ENCODE measurements at places on chromosomes 12 and 14.

- peak; percentile 49 for DNase-seq
Measured at GRCh38 chr14:39467889-39468524, 35.8 kb upstream of the FBXO33 start.

GRCh38 chr12:49332441-49332861 lies 4.5 kb downstream of the C1QL4 start:
- no peak for DNase-seq

- DNase-seq: no peak
Measured at GRCh38 chr12:53113136-53113705, 9.9 kb downstream of the SOAT2 start.

- DNase-seq: no peak
Measured at GRCh38 chr12:9735601-9736000, 2.7 kb upstream of the CLECL1 start.

DNA sequence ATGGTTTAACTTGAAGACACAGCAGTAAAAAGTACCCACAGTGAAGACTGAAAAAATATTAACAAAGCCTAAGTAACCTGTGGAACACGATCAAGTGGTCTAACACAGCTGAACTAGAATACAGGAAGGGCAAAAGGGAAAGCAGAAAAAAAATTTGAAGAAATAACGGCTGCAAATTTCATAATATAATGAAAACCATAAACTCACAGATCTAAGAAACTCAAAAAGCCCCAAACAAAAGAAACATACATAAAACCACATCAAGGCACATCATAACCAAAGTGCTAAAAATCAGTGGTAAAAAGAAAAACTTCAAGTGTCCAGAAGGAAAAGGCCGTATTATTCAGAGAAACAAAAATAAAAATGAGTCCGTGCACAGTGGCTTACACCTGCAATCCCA lies 30.9 kb downstream of the SPPL3 start:
- DNase-seq: no peak

- DNase-seq: peak; percentile 73
Measured at GRCh38 chr12:6871052-6871957, 1.8 kb downstream of the SPSB2 start.

- no peak for DNase-seq
Measured at GRCh38 chr14:36268121-36268520, 52.3 kb downstream of the MBIP start.

Measured in stimulated activated CD4-positive, alpha-beta T cell treated with anti-CD3 and anti-CD28 coated beads, Interleukin-15, amount 100 ng/mL, for 24 hours (primary cell).